ENCODE measurements at places on chromosomes 4 and X.

- DNase-seq, result no peak
Measured at GRCh38 chrX:96556886-96557285, 127.8 kb upstream of the DIAPH2 start.

DNA sequence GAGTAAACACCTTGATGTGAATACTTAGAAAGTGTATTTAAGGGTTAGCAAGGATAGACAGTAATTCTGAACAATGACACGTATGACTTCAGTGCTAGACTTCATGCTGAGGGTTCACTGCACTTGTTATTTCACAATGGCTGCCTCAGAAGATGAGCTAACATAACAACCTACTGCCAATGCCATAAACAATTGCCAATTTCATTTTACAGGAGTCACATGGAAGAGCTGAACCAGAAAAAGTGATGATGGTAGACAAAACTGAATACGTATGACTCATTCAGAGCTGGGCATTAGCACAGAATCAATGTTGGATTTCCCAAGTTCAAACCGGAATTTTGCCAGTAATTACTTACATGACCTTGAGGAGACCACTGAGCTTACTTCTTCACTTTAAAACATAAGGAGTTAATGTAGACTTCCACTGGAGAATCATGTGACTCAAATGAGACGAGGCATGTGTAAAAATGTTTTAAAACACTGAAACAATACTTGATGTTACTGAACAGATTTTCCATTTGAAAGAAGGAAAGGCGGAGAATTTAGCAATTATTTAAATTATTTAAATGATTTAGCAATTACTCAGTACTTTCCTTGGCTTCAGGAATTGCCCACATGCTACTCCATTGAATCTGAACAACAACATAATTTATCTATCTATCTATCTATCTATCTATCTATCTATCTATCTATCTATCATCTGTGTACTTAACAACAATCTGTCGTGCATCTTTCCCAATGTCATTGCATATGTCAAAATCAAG is 868.5 kb upstream of the SLIT2 start:
- DNase-seq, result no peak

DNA sequence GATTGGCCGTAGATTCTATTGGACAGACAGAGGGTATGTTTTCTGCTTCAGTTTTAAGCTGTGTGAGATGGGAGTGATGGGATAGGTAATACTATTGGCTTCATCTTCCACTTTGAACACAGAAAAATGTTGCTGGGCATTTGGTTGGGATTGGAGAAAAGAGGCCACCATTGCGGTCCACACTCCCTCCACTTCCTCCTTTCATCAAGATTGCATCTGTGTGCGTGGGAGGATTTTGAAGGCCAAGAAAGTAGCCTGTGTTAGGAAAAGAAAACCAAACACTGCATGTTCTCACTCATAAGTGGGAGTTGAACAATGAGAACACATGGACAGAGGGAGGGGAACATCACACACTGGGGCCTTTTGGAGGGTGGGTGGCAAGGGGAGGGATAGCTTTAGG is 56.4 kb downstream of the EGF start:
- DNase-seq, result no peak

DNA sequence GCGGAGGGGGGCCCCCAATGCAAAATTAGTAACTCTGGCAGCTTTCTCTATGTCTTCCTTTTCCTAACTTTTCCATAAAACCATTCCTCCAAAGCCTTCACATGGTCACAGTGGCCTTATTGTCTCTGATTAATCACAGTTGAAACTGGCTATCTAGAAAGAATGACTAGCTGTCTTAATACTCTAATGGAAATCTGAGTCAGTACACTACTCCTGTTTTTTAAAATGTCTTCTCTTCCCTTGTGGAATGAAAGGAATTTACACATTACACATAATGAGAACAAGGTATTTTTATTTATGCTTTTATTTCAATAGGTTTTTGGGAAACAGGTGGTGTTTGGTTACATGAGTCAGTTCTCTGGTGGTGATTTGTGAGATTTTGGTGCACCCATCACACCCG is 66.3 kb upstream of the PUDP start:
- no peak for DNase-seq

DNA sequence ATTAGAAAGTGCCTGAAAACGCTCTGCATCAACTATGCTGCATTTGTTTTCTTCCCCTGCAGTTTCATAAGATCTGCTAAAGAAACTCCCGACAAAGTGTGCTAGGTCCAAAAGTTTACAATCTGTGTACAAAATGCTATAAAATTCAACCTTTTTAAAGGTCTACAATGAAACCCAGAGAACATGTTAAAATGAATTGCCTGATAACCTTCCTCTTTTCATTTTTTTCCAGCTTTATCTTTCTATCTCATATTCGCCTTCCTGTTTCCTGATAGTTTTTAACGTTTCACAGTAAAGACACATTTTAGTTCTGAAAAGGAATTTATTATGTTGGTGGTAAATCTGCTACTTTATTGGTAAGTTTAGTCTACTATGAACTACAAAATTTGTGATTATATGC is 9.5 kb upstream of the HPGDS start:
- DNase-seq, result no peak

DNA sequence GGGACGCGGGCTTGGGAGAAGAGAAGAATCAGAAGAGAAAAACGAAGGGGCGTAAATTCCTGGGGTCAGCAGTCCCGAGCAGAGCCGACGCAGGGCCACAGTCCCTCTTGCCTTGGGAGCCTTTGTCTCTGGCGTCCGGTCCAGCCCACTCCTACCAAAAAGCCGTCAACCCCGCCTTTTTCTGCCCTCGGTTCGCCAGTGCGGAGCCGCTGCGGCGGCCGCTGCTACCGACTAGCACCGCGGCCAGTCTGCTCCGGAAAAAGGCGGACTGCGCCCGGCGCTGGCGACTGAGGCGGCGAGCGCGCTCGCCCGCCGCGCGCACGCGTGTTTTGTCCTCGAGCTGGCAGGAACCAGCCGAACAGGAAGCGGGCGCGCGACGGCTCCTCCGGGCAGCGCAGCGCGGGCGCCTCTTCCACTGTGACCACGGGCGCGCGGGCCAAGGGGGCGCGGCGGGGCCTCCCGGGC is 502 bp downstream of the HNRNPDL start:
- no peak for DNase-seq

- DNase-seq, result no peak
Measured at GRCh38 chrX:63513825-63514568, 162.9 kb upstream of the SPIN4 start.

DNA sequence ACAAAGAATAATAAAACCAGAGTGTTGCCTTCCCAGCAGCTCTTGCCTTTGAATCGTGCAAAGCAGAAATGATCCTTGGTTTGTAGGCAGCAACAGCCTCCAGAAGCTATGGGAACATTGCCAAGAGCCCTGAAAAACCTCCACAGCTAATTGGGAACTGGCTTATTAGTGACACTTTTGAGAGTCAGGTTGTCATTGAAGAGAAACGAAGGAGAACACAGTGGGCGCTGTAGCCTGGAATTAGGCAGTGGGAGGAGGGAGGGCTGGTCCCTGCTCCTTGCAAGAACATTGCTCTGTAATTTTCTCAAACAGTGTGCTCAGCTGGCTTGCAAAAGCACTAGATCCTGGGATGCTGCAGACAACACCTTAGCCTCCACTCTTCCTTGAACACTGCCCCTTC is 331.5 kb upstream of the EMCN start:
- no peak for DNase-seq

DNA sequence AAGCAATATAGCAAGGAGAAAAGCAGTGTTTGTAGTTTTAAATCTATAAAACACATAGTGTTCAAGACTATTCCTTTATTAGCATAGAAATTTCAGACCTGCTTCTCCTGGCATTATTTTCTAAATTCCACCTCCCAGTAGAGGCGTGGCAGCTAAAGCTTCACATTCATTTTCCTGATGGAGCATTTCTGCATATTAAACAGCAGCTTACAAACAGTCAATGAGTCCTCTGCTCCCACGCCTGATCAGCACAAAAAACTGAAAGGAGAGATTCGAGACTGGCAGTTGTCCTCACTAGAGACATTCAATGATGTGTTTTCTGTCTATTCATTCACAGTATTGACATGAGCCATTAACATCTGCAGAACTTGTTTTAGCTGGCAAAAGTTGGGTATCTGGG is 61.4 kb downstream of the SHISA3 start:
- no peak for DNase-seq

GRCh38 chr4:118921786-118922185 is 33.1 kb downstream of the SYNPO2 start:
- no peak for DNase-seq

- DNase-seq, result no peak
Measured at GRCh38 chr4:15552557-15553362, 83.1 kb downstream of the CC2D2A start.

GRCh38 chr4:82235346-82235745 is 138.4 kb downstream of the HNRNPD start:
- DNase-seq, result no peak

- no peak for DNase-seq
Measured at GRCh38 chrX:35439692-35440091, 358.4 kb upstream of the MAGEB16 start.

- no peak for DNase-seq
Measured at GRCh38 chr4:181013162-181013561, 1230.0 kb upstream of the TENM3 start.

DNA sequence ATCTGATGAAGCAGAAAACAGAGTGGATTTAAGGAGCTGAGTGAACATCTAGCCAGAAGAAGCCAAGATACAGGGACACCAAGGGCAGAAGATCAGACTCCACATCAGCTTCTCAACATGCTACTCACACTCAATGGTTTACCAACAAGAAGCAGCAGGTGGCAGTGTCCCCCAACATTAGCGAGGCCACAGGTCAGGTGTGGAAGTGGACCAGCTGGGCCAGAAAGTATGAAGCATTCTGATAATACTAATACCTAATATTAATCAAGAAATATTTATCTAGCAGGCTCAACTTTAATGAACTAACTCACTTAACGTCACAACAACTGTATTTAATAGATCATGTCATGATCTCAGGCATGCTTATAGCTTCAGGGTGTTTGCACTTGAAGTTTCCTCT is 73.4 kb upstream of the TTC29 start:
- peak; percentile 55 for DNase-seq

DNA sequence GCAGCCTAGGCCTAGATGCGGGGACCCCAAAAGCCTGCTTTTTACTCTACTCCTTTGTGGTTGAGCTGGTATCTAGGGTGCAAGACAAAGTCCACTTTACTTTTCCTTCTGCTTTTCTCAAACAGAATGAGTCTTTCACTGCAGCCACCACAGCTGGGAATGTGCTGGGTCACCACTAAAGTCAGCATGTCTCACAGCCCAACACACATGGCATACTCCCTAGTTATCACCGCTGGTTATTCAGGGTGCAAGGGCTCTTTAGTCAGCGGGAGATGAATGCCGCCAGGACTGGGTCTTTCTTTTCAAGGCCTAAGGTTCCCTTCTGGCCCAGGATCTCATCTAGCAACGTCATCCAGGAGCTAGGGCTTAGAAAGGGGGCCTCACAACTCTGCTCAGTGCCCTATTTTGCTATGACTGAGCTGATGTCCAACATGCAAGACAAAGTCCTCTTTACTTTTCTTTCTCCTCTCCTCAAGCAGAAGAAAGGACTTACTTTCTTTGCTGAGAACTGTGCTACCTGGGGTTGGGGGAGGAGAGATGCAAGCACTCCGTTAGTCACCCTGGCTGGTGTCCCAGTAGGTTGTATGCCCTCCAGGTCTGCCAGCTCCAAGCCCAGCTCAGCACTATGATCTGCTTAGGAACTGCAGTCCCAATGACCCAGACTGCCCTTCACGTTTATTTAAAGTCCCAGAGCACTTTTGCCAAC is 22.9 kb upstream of the STPG2 start:
- DNase-seq, result no peak

- DNase-seq, result peak; percentile 75
Measured at GRCh38 chrX:107669261-107669660, 41.0 kb downstream of the PRPS1 start.

DNA sequence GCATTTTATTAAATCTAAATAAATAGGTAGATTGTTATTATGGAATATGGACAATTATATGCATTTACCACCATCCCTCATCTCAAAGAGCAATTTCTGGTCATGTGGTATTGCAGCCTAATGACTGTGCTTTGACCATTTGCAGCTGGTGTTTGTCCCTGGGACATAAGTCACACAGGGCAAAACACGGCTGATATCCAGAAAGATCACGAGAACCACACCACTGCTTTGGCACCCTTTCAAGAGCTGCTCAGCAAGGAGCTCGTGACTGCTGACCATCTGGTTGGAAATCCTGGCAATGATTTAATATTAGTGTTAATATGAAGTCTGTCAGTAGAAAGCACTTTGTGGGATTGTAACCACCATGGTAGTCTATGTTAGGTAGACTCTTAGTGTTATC is 545.0 kb downstream of the GBA3 start:
- no peak for DNase-seq

- DNase-seq, result no peak
Measured at GRCh38 chrX:47802589-47802988, 34.1 kb upstream of the ZNF81 start.

DNA sequence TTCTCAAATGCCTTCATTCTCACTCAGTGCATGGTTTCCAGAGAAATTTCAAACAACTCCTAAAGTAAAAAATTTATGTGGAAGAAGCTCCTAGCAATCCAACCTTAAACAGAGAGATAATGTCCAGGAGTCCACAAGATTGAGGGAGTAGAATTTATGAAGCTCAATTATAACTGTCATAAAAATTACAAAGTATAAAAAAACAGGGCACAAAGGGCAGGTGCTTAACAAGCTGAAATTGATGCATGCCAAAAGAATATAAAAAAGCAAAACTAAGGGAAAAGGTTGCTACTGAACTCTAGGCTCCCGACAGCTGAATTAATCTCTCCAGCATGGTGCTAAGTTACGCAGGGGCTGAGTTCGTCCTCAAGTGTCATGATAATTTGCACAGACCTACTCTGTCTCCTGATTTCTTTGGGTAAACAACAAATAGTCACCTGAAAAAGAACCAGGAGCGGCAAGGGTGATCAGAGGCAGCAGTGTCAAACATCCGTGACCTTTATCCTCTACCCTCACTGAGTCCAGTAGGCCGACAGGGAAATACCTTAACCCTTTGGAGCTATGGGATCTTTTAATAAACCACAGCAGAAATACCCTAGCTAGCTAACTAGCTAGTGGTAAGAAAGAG is 47.2 kb upstream of the RELL1 start:
- DNase-seq, result no peak

DNA sequence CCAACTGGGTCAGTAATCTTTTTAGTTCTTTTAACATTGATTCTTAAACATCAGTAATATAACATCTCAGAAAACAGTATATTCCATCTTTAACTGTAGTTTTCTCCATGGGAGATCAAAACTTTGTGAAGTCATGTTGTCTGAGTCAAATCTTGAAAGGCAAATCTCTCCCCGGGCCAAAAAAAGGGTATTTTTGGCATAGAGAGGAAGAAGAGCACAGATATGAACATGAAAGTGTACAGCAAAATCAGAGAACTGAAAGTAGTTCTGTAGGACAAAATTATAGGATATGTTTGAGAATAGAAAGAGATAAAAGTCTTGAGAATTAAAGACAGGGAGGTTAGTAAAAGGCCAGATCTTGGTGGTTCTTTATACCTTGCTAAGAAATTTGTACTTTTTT is 176.4 kb upstream of the GYPA start:
- DNase-seq, result no peak

DNA sequence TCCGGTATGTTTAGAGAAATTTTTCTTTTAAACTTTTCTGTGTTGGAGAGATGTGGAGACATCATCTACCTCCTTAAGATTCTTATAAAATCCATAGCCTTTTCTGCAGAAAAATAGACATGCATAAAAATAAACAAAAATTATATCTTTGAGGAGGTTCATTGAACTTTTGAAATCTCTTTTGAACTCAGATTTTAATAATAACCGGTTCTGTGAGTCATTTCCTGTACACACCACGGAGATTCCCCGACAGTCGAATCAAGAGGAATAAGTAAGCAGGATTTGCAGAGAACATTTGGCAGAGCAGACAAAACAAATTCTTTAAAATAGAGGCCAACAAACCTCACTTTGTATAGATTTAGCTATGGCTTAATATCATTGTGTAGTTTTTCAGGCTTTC is 918.7 kb upstream of the POU3F4 start:
- no peak for DNase-seq

Data from H9 (cell line).